Activated B cell treated with CpG ODN at 0.5 μM for 24 hours (primary cell): ENCODE measurements at places on chromosomes 13 and 19. TPM values are rescaled to one million over a fixed set of nuclear protein-coding genes. Genes with fewer than 3 reads are reported as not detected.

GAPDHS gene
- total RNA-seq: not detected in 2 replicates

PRTN3 gene
- total RNA-seq: not detected in 2 replicates

CBLC gene
- total RNA-seq: not detected in 2 replicates

ZNF419 gene
- total RNA-seq: 17.2 TPM in 2 replicates

ZNF565 gene
- total RNA-seq: 2.3 and 3.2 TPM in 2 replicates

ZNF799 gene
- 6.8 and 6.9 TPM in 2 replicates for total RNA-seq

OR10H1 gene
- 0.05 TPM in 1 of 2 replicates, not detected in the other for total RNA-seq

C19orf33 gene
- total RNA-seq: 0.58 TPM in 1 of 2 replicates, not detected in the other

ILF3 gene
- total RNA-seq: 373 and 399 TPM in 2 replicates

MEIS3 gene
- not detected in 2 replicates for total RNA-seq

ZNF256 gene
- total RNA-seq: 16.6 and 20.2 TPM in 2 replicates

FBXO27 gene
- total RNA-seq: 0.24 TPM in 1 of 2 replicates, not detected in the other

PLK5 gene
- total RNA-seq: not detected in 2 replicates

SWSAP1 gene
- total RNA-seq: 4.3 and 5.1 TPM in 2 replicates

CFAP97D2 gene
- total RNA-seq: not detected in 2 replicates

DOCK6 gene
- total RNA-seq: 7.7 and 9.6 TPM in 2 replicates

RASGRP4 gene
- 3.2 and 3.6 TPM in 2 replicates for total RNA-seq
